Stimulated activated CD8-positive, alpha-beta memory T cell treated with anti-CD3 and anti-CD28 coated beads, Interleukin-4, amount 100 ng/mL, for 4 hours (primary cell): ENCODE measurements at places on chromosomes 2 and 18.

GRCh38 chr18:8052237-8052701 lies 485.2 kb downstream of the PTPRM start:
- DNase-seq = no peak

- DNase-seq = no peak
These were observed 40.9 kb upstream of the ASPRV1 start for GRCh38 chr2:70002241-70002899.

DNA sequence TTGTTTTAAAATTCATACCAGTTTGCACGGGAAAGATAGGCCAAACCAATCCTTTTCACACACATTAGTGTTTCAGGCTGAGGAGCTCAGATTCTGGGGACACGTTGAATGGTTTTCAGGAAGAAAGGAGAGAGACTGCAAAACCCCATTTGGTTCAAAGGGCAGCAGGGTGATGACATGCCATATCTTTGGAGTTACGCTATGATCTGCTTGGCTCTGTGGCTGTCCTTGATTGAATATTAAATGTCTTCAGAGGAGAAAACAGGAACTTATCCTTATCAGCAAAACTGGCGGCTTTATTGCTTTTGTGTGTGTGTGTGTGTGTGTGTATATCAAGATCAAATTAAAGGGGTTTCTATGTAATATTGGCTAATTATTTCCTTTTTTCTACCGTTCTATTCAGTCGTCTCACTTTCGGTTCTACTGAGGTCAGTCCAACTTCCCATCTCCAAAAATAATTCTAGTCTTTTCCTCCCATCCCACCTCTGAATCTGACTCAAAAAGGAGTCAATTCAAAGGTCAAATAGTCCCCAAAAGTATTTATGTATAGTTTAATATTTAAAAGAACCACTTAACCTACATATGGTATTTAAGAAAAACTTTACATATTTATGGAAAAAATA lies 292.9 kb upstream of the CCDC68 start:
- no peak for DNase-seq

DNA sequence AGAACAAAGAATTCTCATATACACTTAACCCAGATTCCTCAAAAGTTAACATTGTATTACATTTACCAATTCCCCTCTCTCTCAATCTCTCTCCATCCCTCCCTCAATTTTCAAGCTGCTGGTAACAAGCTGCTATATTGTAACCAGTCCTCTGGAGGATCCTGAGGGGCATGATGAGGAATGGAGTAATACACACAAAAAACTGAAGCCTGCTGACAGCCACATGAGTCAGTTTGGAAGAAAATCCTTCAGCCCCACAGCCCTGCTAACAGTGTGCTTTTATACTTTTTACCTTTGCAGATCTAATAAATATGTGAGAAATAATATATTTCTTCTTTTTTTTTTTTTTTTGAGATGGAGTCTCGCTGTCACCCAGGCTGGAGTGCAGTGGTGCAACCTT lies 165.7 kb upstream of the RAB12 start:
- DNase-seq = no peak

DNA sequence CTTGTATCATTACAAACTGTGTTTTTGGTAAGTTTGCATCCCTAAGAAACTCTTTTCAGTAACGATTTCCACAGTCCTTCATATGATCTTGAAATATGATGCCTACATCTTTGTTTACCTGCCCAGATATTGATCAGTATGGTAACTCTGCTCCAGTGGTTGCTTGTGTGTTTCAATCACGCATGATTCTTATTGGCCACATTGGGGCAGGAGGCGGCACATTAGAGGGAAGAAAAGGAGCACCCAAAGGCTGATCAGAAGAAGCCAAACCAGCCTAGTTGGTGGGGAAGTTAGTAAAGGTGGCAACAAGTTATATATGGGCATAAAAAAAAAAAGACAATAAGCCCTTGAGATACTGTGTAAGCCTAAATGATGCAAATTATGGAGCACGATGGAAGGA lies 158.9 kb downstream of the RHBDD1 start:
- DNase-seq = no peak
